Fibroblast of skin of scalp (primary cell): ENCODE measurements at places on chromosomes 16 and 17.
A peak's percentile ranks its signal among the peaks of the same experiment; 100 is the strongest.

- no peak for DNase-seq
Observed at GRCh38 chr17:18040261-18040858, 1.2 kb downstream of the GID4 start.

DNA sequence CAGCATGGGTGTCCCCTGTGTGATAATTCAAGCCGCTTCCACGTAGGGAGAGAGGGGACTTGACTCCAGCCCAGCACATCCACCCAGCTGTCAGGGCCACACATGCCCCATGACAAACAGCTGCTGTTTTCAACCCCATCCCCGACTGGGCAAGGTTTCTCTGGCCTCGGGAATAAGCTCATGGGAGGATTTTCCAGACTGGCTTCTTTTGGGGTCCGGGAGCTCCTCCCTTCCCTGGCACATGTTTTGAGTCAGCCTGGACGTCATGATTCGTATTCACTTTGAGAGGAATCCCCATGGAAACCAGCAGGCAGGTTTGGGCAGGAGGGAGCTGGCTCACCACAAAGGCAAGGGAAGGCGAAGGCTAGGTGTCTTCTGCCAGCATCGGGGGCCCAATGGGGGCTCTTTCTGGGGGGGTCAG is 156.4 kb downstream of the CMIP start:
- DNase-seq, result peak; percentile 60

- no peak for DNase-seq
Observed at GRCh38 chr17:75365009-75365930, 40.2 kb downstream of the GRB2 start.

DNA sequence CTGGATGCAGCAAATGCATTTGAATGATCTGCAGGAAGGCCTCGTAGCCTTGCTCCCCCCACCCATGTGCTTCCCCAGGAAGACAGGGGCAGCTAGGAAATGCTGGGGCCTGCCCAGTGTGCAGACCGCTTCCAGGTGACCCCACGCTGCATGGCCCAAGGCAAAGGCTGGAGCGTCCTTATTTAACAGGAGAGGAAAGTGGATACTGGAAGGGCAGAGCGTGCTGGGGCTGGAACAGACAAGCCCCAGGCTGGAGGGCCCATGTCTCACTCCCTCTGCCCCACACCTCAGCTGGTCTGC is 26.1 kb upstream of the NPTX1 start:
- DNase-seq, result no peak

DNA sequence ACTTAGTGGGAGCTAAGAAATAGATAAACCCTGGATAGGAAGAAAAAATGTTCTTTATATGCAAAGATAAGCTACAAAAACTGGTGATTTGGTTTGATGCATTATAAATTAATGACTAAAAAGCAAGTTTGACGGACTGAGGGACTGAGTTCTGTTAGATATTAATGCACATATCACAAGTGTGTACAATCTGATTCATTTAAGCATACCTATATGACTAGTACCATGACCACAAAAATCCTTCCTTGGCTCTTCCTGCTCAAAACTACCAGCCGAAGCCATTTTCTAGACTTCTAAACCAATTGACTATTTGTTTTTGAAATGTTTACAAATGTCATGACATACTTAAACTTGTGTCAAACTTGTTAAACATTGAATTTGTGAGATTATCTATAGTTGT is 374.5 kb upstream of the MON1B start:
- DNase-seq, result no peak

GRCh38 chr16:86107215-86107825 is 208.4 kb downstream of the IRF8 start:
- no peak for DNase-seq

GRCh38 chr16:30113031-30113710 is at the start of gene GDPD3:
Gene GDPD3 (minus strand): TSS chr16:30113537. CDS start chr16:30113478, 59 bp downstream.
- DNase-seq, result no peak

DNA sequence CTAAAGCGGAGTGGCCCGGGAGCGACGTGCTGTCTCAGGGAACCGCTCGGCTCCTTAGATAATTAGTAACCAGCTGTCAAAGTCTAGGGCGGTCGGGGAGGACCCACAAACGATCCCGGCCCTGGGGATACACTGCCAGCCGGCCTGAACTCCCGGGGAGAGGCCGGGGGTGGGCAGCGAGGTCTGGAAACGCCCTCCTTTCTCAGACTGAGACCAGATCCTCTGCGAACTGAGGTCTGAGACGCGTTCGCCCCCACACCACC is 1.3 kb downstream of the HNF1B start:
- DNase-seq, result no peak

GRCh38 chr17:51797150-51797549 is 361.4 kb downstream of the CA10 start:
- DNase-seq, result no peak

GRCh38 chr16:86523166-86523740 is 12.9 kb downstream of the FOXF1 start:
- no peak for DNase-seq

DNA sequence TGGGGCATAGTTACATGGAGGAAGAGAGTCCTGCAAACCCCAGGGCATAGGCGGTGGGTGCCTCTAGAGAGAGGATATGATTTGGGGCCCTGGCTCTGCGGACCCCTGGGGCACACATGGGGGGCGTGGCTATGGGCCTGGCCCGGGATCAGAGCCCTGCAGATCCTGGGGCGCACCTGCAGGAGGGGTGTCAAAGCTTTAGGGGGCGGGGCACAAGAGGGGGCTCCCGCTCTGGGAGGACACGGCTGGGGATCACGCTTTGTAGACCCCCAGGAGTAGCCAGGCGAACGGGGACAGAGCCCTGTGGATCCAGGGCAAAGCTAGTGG is 497 bp downstream of the BCL7C start:
- DNase-seq, result no peak

DNA sequence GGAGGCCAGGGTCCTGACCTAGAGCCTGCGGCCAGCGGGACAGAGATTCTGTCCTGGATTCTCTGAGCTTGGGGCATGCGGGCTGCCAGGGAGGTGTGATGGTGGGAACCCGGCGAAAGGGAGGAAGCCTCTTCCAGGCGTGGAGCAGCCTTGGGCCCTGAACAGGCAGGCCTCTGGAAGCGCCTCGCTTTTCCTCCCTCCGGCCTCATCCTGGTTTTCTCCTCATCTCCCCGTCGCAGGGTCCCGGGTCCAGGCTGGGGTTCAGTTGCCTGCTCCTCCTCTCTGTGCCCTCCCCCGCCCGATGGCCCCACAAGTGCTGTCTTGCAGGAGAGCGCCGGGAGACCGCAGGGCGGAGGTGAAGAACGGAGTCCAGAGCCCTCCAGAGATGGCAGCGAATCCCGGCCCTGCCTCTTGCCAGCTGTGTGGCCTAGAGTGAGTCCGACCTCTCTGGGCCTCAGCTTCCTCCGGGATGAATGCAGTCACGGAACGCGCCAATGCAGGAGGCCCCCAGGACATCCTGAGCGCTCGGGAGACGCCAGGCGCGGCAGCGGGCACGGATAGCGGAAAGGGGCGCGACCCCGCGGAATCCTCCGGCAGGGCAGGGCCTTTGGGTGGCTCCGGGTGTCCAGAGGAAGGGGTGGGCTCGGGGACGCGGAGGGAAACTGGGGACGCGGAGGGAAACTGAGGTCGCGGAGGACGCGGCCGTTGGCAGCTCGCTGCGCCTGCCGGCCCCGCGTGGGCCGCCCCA is 553 bp upstream of the RAB11FIP4 start:
- peak; percentile 11 for DNase-seq

- DNase-seq, result no peak
Observed at GRCh38 chr17:68324114-68324513, 32.8 kb downstream of the ARSG start.

- no peak for DNase-seq
Observed at GRCh38 chr16:85901773-85902365, 2.9 kb downstream of the IRF8 start.

GRCh38 chr17:2025622-2026309 is 632 bp upstream of the RTN4RL1 start:
- DNase-seq, result peak; percentile 66

- peak; percentile 82 for DNase-seq
Observed at GRCh38 chr17:58995247-58995940, 111.3 kb downstream of the TRIM37 start.

- peak; percentile 62 for DNase-seq
Observed at GRCh38 chr16:68093816-68094613, 8.8 kb downstream of the NFATC3 start.

GRCh38 chr16:90020838-90021382 is 1.7 kb upstream of the DBNDD1 start:
- DNase-seq, result peak; percentile 20

DNA sequence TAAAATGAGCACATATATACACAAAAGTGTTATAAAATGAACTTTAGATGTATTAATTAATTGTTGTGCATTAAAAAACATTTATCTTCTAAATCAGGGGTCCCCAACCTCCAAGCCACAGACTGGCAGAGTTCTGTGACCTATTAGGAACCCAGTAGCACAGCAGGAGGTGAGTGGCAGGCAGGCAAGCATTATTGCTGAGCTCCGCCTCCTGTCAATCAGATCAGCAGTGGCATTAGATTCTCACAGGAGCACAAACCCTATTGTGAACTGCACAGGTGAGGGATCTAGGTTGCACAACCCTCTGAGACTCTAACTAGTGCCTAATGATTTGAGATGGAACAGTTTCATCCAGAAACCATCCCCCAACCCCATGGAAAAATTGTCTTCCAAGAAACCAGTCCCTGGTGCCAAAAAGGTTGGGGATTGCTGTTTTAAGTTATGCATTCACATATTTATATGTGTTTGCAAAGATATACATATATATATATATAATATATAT is 583.7 kb downstream of the KCNJ2 start:
- no peak for DNase-seq

DNA sequence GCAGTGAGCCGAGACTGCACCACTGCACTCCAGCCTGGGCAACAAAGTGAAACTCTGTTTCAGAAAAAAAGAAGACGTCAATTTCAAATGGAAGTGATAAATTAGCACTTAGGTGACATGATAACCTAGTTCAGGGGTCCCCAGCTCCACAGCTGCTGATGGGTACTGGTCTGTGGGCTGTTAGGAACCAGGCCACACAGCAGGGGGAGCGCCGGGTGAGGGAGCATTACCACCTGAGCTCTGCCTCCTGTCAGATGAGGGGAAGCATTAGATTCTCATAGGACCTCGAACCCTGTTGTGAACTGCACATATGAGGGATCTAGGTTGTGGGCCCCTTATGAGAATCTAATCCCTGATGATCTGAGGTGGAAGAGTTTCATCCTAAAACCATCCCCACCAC is 253.0 kb downstream of the FOXL1 start:
- no peak for DNase-seq

- no peak for DNase-seq
Observed at GRCh38 chr16:20870122-20870820, 29.9 kb downstream of the DCUN1D3 start.

- DNase-seq, result no peak
Observed at GRCh38 chr17:43702637-43703036, 40.9 kb upstream of the MEOX1 start.

DNA sequence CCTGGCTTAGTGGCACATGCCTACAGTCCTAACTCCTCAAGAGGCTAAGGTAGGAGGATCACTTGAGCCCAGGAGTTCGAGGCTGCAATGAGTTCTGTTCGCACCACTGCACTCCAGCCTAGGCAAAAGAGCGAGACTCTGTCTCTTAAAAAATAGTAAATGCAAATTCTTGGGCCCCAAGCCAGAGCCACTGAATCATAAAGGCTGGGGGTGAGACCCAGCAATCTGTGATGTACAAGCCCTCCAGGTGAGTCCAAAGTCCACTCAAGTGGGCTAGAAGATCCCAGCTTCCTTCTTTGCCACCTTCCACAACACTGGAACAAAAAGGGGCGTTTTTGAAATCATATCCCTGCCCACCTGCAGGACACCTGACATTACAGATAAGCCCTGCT is 16.9 kb downstream of the TRIM25 start:
- no peak for DNase-seq

- DNase-seq, result peak; percentile 57
Observed at GRCh38 chr17:13351046-13351445, 250.7 kb downstream of the HS3ST3A1 start.

GRCh38 chr17:80031691-80032430 is 3.8 kb downstream of the TBC1D16 start:
- DNase-seq, result no peak

GRCh38 chr17:76268015-76268749 is 3.0 kb downstream of the UBALD2 start:
- DNase-seq, result peak; percentile 80

GRCh38 chr17:4708436-4708835 is 2.0 kb upstream of the ARRB2 start:
- DNase-seq, result peak; percentile 17

GRCh38 chr17:57444682-57445450 is 188.5 kb downstream of the MSI2 start:
- peak; percentile 28 for DNase-seq
